ENCODE measurements at places on chromosomes 2 and 18.

- DNase-seq: no peak
These were observed 1.7 kb upstream of the FN1 start for GRCh38 chr2:215437614-215438013.

DNA sequence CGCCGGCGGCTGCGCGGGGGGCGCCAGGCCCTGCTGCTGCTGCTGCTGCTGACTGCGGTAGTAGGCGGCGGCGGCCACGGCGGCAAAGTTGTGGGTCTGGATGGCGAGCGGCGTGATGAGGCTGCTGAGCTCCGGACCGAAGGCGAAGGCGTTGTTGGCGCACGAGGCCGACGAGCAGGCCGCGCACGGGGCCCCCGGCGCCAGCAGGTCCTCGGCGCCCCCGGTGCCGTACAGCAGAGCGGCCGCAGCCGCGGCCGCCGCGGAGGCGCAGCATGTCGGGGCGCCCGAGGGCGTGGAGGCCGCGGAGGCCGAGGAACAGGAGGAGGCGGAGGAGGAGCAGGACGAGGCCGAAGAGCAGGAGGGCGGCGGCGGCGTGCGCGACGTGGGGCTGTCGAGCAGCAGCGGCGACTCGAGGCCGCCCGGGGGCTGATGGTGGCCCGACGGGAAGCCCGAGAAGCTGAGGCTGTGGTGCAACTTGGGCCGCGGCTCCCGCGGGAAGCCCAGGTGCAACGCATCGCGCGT lies 1.8 kb downstream of the ZFP36L2 start:
- DNase-seq: no peak

DNA sequence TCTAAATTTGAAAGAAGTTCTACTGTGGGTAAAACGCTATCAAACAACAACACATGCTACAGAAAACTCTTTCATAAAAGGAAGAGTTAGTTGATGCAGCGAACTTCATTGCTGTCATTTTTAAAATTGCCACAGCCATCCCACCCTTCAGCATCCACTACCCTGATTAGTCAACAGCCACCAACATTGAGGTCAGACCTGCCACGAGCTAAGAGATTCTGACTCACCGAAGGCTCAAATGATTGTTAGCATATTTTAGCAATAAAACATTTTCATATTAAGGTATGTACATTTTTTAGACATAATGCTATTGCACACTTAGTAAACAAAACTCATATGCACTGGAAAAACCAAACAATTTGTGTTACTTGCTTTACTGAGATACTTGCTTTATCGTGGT lies 347.1 kb downstream of the CLIP4 start:
- no peak for DNase-seq

DNA sequence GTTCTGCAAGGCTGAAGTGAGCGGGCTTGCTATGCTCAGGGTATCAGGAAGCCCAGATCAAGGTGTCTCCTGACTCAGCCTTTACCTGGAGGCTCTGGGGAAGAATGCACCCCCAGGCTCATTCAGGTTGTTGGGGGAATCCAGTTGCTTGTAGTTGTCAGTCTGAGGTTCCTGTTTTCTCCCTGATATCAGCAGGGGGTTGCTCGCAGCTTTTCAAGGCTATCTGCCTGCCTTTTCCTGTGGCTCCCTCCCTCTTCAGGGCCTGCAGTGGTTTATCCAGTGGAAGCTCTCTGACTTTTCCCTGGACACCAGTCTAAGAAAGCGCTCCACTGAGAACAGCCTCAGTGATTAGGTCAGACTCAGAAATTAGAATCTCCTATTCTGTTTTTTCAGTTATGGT lies 116.6 kb downstream of the PTPRM start:
- DNase-seq: peak; percentile 38

- no peak for DNase-seq
These were observed 55.0 kb downstream of the SLC9A2 start for GRCh38 chr2:102674370-102674769.

DNA sequence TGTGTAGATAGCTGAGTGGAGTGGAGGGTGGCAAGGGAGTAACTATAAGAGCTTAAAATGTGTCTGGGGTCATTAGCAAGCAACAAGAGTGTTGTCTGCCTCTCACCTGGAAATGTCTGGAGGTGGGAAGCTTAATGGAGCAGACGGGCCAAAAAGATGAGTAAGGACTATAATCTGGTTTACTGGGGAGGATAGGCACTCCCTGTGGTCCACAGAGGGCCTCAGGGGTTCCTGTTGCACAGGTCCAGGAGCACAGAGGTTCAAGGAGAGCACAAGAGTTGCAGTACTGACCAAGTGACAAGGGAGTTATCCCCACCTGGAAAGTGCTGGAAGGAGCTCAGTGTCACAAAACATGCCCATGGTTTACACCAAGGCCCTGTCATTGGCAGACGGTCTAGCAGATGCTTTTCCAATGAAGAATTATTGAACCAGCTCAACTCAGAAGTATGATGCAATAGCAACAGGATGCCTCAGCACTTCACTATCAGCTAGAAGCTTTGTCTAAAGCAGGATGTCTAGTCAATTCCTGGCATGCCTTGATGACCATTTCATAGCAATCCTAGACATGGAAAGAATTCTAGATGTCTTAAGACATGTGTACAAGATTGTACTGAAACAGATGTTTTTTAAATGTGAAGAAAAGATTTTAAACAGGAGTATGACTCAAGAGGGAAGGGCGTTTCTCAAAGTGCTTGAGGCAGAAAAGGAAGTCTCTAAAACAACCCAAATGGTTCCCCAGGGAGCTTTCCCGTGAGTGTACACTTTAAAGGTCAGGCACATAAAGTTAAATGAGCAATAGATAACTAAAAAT lies 62.9 kb upstream of the SERPINE2 start:
- DNase-seq: no peak

DNA sequence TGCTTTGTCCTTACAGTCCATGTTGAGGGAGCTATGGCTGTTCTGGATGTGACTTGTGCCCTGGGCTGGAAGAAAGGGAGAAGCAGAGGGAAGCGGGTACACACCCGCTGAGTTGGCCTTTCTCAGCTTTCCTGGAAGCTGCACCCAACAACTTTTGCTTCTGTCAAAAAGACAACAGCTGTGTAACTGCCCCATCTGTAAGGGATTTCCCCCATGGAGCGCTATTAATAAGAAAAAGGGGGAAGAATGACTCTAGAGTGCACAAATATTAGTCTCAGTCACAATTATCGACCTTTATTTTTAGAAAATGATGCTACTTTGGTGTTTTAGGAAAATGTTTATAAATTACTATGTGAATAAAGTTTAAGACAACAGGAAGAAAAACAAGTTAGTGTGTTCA lies 368.3 kb downstream of the RAD51AP2 start:
- no peak for DNase-seq

DNA sequence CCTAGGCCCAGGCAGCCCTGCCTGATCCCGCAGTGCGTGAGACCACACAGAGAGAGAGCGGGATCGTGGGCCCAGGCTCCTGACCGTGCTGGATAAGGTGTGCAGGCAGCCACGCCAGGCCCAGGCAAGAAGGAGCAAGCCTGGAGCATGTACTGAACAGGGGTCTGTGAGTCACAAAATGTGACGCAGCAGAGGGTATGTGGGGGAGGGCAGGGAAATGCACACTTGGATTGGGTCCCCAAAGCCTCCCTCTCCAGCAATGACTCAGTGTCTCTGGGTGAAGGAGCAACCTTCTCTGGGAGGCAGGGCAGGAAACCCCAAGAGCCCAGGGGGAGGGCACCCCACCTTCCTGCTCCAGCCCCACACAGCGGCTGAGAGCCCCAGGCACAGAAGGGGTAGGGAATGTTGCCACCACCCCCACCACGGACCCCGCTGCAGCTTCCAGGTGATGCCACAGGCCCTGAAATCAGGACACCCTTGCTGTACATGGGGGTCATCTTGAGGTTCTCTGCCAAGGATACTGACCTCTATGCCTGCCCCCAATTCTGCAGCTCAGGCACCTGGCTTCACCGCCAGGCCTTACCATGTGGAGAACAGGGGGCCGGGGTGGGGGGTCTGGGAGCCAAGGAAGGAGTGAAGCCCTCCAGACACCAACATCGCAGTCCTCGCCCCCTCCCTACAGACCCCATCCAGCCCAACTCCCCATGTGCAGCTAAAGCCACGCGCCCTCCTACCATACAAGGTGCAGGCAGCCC lies 1.3 kb upstream of the GPC1 start:
- no peak for DNase-seq

- no peak for DNase-seq
These were observed 191.2 kb downstream of the LRRTM1 start for GRCh38 chr2:80113399-80113798.

DNA sequence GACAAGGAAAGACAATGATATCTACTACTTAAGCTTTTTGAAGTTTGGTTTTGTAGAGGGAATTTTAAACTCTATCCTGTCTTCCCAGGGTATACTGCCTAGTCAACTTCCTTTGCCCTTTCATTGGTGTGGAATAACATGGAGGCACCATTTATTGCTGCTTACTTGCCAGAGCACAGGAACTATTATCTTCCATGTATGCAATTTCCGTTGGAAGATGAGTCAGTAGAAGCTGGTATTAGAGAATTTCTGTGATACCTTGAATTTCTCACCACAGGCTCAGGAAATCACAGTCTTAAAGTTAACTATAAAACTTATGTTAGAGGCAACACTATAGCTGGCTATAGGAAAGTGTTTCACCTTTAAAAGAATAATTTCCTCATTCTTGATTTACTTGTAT lies 40.9 kb upstream of the RGPD4 start:
- DNase-seq: no peak

Measured in iPS-NIHi11 (cell line).